Smooth muscle cell of bladder (primary cell): ENCODE measurements at places on chromosomes 4 and X. TPM values are rescaled to one million over a fixed set of nuclear protein-coding genes. Genes with fewer than 3 reads are reported as not detected.

FOXR2 gene
- total RNA-seq = not detected in 2 replicates

XAGE2 gene
- total RNA-seq = not detected in 2 replicates

RNF175 gene
- not detected in 2 replicates for total RNA-seq

TMEM31 gene
- 0.14 TPM in 1 of 2 replicates, not detected in the other for total RNA-seq

CT47B1 gene
- not detected in 2 replicates for total RNA-seq

PTPN13 gene
- total RNA-seq = 37.3 and 58.6 TPM in 2 replicates

AMTN gene
- total RNA-seq = not detected in 2 replicates

NLRP2B gene
- under 0.01 TPM in 2 replicates for total RNA-seq

EDA2R gene
- total RNA-seq = 11.7 and 13.6 TPM in 2 replicates
